Neural progenitor cell (in vitro differentiated cells): ENCODE measurements at places on chromosomes 3 and 15.

DNA sequence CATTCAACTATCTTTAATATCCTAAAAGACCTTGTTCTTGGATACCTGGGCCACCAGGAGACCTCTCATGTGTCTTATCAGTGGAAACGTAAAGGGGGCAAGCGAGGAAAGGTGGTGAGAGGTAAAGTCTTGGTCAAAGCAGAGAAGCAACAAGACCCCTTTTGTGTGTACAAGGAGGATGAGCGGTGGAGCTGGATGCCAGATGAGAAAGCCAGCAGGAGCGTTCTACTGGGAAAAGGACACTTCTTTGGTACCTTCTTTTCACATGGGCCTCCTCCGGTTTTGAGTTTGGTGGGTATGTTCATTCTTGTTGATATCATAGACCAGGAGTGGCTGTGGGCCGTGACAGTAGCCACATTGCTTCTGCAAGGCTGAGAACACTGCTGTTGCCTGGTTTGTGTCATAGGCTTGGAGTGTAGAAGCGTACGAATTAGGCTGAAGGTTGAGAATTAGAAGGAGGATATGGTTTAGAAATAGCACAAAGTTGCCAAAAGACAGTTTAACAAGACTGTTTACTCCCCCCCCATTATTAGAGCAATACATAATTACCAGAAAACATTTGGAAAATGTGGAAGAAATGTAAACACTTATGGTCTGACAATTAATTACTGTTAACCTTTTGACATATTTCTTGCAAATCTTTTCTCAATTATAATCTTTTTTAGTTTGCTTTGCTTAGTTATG lies 46.8 kb upstream of the VILL start:
- no peak for DNase-seq

- no peak for DNase-seq
Measured at GRCh38 chr3:166195808-166196207, 358.6 kb upstream of the BCHE start.

GRCh38 chr3:24843955-24844354 lies 349.3 kb upstream of the THRB start:
- no peak for DNase-seq

DNA sequence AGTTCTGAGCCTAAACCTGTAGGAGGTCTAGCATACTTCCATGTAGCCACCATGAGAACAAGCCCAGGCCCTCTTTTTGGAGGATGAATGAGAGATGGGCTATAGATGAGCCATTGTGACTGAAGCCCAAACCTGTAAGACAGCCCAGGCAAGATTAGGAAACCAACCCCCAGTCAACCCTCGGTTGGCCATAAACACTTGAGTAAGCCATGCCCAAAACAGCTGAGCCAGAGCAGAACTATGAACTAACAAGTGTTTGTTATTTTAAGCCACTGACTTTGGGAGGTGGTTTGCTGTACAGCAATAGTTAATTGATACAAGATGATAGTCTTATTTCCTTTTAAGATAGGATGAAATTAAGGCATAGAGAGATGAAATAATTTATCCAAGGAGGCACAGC lies 12.4 kb upstream of the CPNE4 start:
- DNase-seq: no peak

DNA sequence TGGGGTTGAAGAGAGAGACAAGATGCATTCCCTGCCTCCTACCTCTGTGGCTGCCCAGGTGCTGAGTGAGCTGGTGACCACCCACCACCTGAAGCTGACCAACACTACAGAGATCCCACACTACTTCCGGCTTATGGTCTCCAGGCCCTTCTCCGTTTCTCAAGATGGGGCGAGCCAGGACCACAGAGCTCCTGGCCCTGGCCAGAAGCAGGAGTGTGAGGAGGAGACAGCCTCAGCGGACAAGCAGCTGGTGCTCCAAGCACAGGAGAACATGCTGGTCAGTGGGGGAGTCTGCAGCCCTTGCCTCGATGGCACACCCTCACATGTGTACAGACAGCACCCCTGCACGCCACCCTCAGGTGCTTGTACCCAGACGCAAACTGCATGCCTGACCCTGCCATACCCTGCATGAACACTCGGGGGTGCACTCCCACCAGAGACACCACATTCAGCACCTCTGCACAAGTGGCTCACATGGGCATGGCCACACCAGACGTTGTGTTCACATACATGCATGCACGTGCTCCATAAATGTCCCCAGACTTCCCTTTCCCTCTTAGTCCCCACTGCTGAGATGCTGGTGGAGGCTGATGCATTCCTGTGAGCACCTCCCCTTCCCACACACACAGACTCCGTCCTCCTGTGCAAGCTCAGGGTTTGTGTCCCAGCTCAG lies 19.0 kb downstream of the ACAA1 start:
- DNase-seq: peak; percentile 58

- DNase-seq: no peak
Measured at GRCh38 chr3:186172353-186172752, 63.5 kb upstream of the ETV5 start.

- no peak for DNase-seq
Measured at GRCh38 chr3:42698216-42698910, 4.2 kb downstream of the HHATL start.

DNA sequence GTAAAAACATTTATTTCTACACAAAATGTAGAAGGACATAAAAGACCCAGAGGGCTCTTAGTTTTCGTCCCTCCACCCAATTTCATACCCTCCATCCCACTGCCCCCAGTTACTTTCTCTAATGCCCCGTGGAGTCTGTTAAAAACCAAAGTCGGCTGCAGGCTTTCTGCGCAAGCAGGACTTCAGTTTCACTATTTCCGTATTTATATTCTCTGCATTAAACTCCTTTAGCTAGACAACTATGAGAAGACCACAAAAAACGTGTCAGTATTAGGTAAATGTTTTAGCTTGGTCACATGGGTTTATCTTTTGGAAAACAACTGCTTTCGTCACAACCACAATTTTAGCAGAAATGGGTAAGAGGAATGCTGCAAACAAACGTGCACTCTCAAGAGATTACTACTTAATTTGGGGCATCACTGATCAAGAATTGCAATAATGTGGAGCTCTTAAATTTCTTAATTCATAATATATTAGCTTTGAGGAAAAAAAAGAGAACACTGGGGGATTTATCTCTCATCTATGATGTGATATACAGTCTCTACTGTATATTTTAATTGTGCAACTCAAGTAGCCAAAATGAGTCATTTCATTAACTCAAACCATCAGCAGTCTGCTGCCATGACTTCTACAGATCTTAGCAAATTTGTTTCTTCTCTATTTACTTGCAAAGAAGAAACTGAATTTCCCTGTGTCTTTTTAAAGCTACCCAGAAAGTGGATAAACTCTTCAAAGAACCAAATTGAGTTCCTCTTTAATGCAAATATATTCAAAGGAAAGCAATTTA lies 740 bp upstream of the NSMCE3 start:
- no peak for DNase-seq

- no peak for DNase-seq
Measured at GRCh38 chr15:40358471-40359353, 693 bp downstream of the DISP2 start.

DNA sequence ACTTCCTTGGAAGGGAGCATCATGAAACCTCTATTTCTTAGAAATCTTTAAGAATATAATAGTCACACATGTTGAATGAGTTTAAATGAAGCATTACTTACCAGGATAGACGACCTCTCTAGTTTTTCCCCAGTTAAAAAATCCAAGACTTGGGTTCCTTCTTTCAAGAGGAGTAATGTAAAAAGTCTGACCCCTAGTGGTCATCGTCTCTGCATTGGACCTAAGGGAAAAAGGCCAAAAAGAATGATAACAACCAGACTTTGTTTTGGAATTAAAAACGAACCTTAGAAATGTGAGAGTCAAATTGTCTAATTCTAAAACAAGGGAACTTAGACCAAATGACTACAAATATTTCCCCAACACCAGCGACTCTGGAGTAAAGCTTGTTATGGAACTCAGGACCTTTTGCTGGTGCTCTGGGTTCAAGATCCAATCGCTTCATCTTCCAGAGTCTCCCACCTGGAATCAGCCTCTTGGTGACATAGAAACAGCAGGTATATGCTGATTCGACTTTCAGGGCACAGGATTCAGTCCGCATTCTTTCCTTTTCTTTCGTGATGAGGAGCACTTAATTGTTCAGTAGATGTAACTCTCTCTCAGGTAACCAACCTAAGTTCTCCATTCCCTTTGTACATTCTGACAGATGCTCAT lies 214.8 kb upstream of the TPRG1 start:
- DNase-seq: peak; percentile 81

GRCh38 chr15:50879016-50879617 lies 29.4 kb upstream of the AP4E1 start:
- no peak for DNase-seq

DNA sequence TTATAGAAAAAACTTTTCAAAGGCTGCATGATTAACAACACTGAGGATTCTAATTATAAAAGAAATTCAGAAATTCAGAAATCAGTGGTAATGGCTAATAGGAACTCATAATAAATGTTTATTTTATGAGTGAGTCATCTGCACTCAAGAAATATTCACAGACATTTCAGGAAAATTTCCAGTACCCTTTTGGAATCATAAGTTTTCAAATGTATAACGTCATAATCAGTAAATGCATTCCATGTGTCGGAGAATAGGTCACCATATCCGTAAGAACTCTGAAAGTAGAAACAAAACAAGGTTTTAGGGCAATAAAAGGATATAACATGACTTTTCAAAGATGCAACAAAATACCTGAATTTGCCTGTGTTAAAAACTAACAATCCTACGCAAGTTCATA lies 24.7 kb downstream of the EOGT start:
- no peak for DNase-seq

GRCh38 chr3:150385296-150386242 lies 22.5 kb upstream of the TSC22D2 start:
- DNase-seq: no peak

- DNase-seq: no peak
Measured at GRCh38 chr3:9399337-9399703, 1.9 kb downstream of the SETD5 start.

DNA sequence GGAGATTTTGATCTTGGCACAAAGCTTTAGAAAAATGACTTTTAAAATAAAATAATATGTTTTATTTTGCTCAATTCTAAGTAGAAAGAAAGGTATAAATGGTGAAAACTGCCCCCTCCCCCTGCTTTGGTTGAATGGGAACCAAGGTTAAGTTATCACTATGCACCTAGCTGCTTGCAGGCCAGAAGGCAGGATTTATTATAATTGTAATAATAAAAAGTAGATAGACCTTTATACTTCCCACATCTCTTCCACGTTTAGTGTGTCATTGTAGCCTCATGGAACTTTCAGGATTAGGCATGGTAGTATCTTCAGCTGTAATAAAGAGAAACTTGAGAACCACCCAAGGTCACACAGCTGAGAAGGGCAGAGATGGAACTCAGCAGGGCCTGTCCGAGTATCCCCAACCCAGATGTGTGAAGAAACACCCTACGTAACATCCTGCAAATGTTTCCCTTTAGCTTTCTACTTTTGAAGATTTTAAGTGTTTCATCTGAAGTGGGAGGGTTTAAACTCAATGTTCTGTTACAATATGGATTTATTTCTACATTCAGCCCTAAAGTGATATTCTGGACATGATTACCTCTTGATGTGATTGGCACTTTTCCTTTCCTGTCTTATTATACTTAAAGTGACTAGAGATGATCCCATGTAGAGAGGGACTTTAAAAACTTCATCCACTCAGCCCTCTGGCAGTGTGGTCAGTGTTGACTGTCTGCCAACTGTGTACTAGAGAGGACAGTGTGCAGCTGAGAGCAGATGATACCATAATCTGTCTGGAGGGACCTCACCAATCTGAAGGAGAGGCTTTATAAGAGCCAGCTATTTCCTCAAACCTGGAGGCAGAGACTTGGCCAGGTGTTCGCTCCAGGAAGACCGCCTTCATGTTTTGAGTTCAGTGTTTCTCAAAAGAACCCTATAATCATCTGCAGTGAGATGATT lies 282.5 kb upstream of the TRIM42 start:
- no peak for DNase-seq

GRCh38 chr3:99400352-99400751 lies 238.0 kb upstream of the COL8A1 start:
- DNase-seq: no peak

- no peak for DNase-seq
Measured at GRCh38 chr3:61236556-61236955, 14.7 kb downstream of the FHIT start.

- DNase-seq: no peak
Measured at GRCh38 chr3:144104679-144105078, 133.1 kb downstream of the DIPK2A start.

GRCh38 chr3:126364130-126364695 lies 7.0 kb upstream of the KLF15 start:
- DNase-seq: no peak

- DNase-seq: no peak
Measured at GRCh38 chr3:37444696-37445095, 270.3 kb upstream of the LRRFIP2 start.

DNA sequence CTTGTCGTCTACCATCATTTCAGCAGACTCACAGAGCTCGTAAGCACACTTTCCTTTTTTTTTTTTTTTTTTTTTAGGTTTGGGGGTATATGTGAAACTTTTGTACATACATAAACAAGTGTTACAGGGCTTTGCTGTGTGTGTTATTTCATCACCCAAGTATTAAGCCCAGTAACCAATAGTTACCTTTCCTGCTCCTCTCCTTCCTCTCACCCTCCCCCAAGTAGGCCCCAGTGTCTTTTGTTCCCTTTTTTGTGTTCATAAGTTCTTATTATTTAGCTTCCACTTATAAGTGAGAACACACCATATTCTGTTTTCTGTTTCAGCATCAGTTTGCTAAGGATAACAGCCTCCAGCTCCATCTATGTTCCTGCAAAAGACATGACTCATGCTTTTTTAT lies 746.8 kb downstream of the GRM7 start:
- no peak for DNase-seq

- no peak for DNase-seq
Measured at GRCh38 chr3:193915099-193915498, 220.8 kb upstream of the HES1 start.

DNA sequence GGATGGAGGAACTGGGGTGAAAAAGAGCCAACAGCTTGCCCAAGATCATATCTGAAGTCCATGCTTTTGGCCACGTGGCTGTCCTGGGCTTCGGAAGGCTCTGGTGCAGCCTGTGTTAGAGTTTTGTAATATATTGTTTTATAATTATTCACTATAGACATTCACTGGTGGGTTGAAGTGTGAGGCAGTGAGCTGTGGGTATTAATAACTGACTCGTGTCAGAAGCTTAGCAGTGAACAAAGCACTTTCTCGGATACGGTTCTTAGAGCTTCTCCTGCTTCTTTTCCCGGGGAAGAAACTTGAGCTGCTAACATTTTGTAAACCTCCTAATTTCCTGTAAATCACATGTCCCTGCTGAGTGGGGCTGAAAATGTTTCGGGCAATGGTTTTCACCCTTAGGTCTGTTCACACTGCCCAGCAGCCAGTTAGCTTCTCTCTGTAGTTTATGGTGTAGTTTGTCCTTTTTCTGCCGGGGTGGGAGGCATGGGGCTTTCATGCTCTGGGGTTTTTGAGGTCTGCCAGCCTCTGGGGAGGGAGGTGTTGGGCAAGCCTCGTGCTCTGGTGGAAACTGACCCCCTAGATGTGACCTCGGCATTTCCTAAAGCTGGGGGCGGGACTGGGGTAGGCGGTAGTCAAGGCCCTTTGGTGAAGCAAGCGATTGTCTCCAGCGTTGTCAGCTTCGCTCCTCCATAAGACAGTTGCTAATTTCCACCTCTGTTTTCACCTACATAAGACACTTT lies 1.7 kb downstream of the MRAS start:
- DNase-seq: no peak

GRCh38 chr15:52745326-52746161 lies 44.6 kb downstream of the ONECUT1 start:
- DNase-seq: no peak
